ENCODE measurements at places on chromosomes 2 and 18.
A peak's percentile ranks its signal among the peaks of the same experiment; 100 is the strongest.

DNA sequence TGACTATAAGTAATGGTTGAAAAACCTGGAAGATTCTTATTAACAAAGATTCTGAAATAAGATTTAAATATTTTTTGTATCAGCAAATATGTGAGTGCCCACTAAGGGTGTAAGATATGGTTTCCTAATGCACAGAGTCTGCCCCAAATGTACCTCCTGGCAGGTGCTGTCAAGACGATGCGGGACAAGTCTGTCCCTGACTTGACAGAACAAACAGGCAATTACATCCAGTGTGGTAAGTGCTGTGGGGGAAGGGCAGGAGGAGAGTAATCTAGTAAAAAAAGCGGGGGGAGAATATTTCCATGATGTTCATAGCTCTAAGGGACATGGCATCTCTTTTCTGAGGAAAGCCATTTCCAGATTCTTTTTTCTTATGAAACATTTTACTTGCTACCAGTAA, 127.5 kb downstream of the COL4A4 start:
- no peak for DNase-seq

DNA sequence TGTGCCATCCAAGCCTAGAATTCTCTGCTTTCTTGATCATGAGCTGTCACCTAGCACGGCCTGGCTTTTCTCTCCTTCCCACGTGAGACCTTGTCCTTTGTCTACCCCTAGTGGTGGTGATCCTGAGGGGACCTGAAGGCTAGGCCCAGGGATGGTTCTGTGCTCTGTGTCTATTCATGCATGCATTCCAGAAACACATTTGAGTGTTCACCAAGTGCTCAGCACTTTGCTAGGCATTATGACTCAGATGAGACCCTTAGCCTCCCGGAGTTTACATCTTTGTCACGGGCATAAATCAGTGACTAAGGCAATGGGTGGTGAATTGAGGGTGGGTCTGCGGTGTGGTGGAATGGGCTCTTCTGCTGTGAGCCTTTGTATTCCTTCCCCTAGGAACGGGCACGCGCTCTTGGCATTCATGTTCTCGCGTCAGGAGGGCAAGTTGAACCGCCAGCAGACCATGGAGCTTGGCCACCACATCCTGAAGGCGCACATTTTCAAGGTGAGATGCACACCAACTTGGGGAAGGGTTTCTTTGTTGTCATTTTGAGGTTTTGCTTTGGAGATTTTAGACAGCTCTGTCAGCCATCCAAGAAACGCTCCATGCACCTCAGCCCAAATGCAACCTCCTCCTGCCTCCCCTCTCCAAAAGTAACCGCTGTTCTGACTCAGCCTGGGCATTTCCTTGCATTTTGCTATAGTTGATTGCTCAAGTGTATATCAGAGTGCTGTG, 100.9 kb downstream of the WDSUB1 start:
- DNase-seq = no peak

- DNase-seq = peak; percentile 22
Measured at GRCh38 chr18:3012136-3013023, 564 bp downstream of the LPIN2 start.

DNA sequence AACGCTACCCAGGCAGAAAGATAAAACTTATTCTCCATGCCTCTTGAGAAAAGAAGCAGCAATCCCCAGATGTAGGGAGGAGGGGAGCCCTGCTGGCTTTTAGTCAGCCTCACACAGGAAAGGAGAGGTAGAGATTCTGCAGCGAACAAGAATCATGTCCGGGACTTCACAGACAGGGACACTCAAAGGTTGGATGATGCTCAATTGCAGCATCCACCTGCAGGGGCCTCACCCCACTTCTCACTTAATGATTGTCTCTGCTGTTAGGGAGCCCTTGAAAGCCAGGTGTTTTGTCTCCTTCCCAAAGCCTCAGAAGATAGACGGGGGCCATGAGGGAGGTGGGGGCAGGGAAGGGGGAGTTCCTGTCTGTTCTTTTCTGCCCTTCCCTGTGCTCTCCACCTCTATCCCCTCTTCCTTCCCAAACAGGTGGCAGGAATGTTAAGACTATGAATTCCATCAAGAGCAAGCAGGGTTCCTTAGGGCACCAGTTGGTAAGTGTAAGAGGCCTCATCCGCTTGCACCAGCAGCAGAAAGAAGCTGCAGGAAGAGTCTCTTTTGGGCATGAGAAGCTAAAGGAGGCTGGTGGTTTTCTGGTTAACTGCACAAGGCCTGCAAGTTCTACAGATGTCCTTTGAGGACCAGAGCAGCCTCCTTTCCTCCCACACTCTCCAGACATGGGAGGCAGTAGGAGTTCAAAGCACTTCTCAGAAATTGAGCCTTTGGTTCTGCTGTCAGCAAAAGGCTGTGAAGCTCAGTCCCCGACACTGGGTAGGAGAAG, 154.7 kb upstream of the TNP1 start:
- DNase-seq = no peak

DNA sequence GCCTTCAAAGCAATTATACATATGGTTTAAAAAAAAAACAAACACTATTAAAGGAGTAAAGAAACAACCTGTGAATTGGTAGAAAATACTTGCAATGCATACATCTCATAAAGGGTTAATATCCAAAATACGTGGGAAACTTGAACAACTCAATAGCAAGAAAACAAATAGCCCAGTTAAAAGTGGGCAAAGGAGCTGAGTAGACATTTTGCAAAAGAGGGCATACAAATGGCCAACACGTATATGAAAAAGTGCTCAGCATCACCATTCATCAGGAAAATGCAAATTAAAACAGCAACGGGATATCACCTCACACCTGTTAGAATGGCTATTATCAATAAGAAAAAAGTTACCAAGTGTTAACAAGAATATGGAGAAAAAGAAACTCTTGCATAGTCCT, 298.3 kb upstream of the RBMS1 start:
- DNase-seq = no peak

DNA sequence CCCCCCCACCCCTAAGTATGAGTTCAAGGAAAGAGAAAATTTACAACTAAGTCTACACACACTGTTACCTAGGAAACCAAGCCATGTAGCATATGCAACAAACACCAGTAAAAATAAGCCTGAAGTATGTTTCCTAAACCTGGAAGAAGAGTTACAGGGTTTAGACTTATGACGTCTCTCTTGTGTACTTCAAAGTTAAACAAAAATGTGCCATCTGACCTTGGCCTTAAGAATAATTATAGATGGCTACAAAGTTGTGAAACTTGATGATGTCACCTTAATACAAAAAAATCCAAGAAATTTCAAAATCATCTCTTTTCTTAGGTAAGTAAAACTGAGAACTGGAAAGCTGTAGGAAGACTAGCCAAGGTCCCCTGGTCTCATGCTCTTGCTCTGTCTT, 297.6 kb upstream of the NRXN1 start:
- DNase-seq = no peak

DNA sequence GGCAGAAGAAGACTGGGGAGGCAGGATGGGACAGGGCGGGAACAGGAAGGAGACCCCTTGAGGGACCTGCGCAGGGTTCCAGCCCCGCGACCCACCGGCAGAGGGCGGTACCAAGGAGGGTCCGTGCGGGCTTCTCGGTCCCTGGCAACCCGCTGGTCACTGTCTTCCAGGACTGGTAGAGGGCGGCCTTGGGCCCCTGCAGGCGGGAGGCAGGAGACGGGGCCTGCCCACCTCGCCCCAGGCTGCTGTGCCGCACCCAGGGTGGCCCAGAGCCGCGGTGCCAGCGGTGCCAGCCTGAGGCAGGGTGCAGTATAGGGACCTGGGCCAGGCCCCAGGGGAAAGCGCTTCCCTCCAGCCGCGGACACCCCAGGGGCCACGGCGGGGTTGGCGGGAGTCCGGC, 34.5 kb downstream of the NEURL3 start:
- peak; percentile 40 for DNase-seq

DNA sequence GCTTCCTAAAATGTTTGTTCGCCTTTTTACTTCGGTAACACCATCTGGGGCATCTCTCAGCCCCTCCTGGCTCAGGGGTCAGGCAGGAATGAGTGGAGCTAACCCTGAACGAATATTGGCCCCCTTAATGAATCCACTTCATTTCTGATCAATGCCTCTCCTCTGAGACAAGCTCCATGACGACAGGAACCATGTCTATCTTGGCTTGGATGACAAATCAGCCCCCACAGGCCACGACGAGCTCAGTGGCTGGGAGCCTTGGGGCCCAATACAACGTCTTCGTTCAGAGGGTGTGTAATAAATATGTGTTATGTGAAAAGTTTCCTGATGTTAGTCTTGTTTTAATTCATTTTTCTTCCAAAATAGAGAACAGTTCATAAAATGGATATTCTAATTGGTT, 133.0 kb downstream of the COL6A3 start:
- DNase-seq = no peak

DNA sequence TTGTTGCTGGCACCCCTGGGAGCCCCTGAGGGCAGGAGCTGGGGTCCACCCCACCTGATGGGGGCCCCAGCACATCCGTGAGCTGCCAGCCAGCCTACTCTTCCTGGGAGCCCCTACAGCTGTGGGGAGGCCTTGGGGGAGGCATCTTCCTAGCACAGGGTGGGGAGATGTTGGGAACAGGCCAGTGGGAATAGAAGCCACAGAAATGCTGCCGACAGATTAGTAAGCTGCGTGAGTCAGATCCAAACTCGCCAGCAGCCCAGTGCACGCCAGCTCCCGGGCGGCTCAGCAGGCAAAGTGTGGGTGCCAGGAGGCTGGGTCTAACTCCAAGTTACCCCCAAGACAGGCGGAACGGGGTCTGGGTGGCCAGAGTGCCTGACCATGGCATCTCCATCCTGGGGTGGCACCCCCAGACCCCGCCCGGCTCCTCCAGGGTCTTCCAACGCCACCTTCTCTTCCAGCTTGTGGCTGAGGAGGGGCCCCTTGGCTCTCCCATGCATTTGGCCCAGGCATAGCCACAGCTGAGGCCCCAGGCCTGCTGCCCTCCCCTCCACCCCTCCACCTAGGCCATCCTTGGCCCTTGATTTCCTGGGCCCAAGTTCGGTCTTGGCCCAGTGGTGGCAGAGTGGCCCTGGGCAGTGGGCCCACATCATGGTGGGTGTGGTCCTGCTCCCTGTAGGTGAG, 15.3 kb downstream of the CROCC2 start:
- no peak for DNase-seq

- DNase-seq = no peak
Measured at GRCh38 chr2:15808204-15808910, 132.0 kb upstream of the MYCN start.

- no peak for DNase-seq
Measured at GRCh38 chr2:54577035-54577434, 120.9 kb downstream of the SPTBN1 start.

GRCh38 chr2:201980389-201980821, 53.2 kb upstream of the FZD7 start:
- DNase-seq = no peak

DNA sequence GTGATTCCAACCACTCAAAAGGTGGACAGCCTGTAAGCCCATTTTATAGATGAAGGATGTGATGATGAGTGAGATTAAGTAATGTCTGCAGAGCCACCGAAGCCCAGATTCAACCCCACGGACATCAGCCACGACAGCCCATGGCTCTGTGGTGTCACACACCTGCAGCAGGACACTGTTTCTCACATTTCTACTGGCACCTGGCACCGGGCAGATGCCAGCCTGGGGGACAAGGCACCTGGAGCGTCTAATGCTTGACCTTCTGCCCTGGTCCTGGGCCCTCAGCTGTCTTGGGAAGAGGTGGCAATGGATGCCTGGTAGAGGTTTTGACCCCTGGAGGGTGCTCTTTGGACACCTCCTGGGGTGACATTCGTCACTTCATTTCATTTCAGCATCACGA, 176.3 kb downstream of the ANAPC1 start:
- DNase-seq = no peak

GRCh38 chr2:203709416-203710040, 3.1 kb downstream of the CD28 start:
- no peak for DNase-seq

GRCh38 chr2:51291762-51292551, 260.0 kb upstream of the NRXN1 start:
- DNase-seq = no peak

DNA sequence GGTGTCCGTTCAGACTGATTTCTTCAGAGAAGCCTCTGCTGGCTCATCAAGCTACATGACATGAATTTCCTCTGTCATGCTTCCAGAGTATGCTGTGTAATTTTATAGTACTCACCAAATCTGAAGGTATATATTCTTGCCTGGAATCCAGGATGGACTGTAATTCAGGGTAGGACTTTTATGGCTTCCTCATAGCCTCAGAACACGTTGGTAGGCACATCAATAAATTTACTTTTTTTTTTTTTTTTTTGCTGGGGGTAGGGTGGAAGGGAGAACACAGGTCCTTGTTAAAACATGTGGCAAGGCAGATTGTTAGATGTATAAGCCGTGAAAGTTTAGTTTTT, 34.4 kb downstream of the MTA3 start:
- no peak for DNase-seq

DNA sequence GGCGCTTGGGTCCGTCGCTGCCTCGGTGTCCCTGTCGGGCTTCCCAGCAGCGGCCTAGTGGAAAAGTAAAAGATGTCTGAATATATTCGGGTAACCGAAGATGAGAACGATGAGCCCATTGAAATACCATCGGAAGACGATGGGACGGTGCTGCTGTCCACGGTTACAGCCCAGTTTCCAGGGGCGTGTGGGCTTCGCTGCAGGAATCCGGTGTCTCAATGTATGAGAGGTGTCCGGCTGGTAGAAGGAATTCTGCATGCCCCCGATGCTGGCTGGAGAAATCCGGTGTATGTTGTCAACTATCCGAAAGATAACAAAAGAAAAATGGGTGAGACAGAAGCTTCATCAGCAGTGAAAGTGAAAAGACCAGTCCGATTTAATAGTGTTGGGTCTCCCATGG, 8.0 kb downstream of the HES6 start:
- no peak for DNase-seq

DNA sequence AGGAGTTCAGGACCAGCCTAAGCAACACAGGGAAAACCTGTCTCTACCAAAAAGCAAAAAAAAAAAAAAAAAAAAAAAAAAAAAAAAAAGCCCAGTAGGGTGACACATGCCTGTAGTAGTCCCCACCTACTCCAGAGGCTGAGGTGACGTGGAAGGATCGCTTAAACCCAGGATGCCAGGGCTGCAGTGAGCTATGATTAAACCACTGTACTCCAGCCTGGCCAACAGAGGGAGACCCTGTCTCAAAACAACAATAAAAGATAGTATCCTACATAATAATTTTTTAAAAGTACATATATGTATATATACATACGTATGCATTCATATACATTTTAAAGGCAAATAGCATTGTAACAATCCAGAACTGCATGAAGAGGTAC, 51.7 kb downstream of the SOS1 start:
- DNase-seq = no peak

DNA sequence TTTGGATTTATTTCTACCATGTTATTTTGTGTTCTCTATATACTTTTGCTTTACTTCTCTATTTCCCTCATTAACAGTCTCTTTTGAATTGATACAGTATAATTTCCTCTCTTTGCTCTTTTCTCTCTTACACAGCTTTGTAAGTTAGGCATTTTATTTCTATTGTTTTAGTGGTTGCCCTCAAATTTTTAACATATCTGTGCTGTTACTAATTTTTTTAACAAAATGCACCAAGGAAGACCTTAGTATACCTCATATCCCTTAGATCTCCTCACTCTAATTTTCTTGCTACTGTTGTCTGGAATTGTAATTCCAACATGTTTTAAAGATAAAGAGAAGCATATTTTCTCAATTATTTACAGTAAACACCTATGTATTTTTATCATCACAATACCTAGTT, 416.8 kb upstream of the SLC14A2 start:
- DNase-seq = no peak

All from activated CD4-positive, alpha-beta T cell treated with anti-CD3 and anti-CD28 coated beads for 1 hour (primary cell).